ENCODE measurements at places on chromosomes 12 and 14.

- no peak for DNase-seq
Measured at GRCh38 chr12:49716553-49716952, 9.3 kb upstream of the FMNL3 start.

DNA sequence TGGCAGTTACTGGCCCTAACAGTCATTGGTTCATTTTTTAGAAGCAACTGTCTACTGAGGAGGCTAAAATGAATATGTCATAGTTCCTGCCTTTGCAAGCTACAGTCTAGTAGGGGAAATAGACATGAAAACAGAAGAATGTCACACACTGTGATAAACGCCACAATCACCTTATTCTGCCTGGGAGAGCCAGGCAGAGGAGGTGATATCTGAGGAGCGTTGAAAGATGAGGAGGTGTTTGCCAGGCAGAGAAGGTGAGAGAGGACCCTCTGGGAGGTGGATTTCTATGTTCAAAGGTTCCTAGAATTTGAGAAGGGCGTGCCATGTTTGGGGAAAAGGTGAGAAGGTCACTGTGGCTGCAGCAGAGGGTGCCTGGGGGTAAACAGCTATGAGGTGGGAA, 185.7 kb downstream of the PAX9 start:
- DNase-seq = no peak

GRCh38 chr12:26010293-26010821, 51.9 kb downstream of the RASSF8 start:
- no peak for DNase-seq

- no peak for DNase-seq
Measured at GRCh38 chr14:59241121-59241520, 52.7 kb downstream of the DAAM1 start.

- DNase-seq = no peak
Measured at GRCh38 chr12:750366-751191, 1.8 kb upstream of the WNK1 start.

DNA sequence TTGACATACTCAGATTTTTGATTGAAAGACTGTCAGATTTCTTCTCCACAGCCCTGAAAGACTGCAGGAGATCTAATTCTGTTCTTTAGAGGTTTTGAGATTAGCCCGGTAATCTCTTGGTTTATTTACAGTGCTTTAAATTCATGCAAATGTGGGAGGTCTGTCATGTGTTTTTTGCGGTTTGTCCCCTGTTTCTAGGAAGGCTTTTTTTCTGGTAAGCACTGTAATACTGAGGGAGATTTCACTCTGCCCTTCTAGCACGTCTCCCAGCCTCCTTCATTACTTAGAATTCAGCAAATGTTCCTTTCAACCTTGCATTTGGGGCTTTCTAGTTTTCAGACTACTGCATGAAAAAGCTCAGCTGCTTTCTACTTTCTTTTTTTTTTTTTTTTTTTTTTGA, 31.1 kb downstream of the GPHN start:
- DNase-seq = no peak

DNA sequence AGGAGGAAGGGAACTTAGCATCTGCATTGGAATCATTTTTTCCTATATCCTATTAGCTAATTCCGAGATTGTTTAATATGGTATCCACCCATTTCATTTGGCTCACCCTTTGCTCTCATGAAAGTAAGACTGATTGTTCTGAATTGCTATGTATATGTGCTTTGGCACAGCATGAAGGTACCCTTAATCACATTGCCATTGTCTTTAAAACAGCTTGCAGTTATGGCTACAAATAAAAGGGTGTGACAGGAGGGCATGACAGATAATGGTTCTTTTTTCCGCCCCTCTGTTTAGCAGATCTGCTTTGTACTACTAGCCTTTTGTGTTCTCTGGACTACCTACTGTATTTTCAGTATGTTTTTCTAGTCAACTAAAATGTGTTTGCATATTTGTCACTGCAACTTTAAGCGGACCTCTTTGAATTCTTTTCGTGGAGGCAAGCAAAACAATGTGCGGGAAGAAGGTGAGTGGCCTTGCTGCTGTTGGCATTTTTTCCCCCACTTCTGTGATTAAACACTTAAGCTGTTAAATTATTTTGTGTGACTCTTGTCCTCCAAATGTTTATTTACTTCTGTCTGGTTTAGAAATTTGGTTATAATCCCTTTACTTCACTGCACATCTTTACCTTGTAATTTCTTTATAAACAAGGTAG, 35.8 kb downstream of the FBXO34 start:
- DNase-seq = no peak

- no peak for DNase-seq
Measured at GRCh38 chr14:23370221-23370620, 2.4 kb upstream of the IL25 start.

DNA sequence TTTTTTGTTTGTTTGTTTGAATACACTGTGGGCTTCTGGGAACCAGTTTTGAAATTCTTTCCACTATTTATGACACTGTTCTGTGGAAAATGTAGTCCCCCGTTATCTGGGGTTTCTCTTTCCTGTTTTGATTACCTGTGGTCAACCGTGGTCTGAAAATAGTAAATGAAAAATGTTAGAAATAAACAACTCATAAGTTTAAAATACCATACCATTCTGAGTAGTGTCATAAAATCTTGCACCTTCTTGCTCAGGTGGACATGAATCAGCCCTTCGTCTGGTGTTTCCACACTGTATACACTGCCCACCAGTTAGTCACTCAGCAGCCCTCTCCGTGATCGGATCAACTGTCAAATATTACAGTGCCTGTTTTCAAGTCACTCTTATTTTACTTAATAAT, 5.1 kb upstream of the PAPOLA start:
- no peak for DNase-seq

DNA sequence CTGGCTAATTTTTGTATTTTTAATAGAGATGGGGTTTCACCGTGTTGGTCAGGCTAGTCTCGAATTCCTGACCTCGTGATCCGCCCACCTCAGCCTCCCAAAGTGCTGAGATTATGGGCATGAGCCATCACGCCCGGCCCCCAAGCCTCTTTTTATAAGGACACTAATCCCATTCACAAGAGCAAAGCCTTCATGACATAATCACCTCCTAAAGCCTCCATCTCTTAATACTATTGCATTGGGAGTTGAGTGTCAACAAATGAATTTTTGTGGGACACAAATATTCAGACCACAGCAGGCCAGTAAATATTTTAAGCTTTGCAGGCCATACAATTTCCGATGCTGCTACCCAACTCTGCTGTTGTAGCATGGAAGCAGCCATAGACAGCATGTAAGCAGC, 10.9 kb downstream of the RNF212B start:
- no peak for DNase-seq

GRCh38 chr12:77963576-77964178, 133.0 kb downstream of the NAV3 start:
- DNase-seq = no peak

DNA sequence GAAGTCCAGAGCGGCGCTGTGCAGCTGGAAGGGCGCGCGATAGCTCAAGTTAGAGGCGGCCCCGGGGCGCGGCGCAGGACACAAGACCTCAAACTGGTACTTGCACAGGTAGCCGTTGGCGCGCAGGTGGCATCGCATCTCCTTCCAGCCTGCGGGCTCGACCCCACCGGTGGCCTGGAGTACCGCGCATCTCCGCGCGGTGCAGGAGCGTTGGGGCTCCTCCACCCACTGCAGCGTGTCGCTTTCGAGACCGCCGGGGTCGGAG, 553 bp downstream of the CLEC14A start:
- DNase-seq = no peak

DNA sequence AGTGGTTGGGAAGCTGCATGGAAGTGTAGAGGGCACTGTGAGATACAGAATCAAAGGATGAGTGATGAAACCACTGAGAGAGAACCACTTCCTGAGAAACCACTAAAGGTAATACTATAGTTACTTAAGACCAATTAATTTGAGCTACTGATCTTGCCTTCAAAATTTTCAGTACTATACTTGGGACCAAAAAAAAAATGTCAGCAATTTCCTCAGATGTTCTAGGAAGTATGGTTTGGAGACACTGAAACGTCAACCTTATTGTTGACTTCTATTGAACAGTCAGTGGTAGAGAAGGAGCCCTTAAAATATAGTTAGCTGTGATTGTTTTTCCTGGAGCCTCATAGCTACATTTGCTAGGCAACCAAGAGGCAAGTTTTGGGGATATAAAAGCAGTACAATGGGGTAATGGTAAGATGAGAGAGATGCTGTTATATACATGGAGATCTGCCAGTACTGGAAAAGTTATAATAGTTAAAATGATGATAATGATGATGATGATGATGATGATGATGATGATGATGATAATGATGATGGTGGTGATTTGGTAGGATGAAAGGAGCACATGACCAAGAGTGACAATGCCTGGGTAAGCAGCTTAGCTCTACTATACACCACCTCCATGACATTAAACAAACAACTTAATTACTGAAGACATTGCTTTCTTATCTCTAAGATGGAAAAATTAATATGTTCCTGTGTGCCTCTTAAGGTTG, 300.9 kb upstream of the G2E3 start:
- DNase-seq = no peak

DNA sequence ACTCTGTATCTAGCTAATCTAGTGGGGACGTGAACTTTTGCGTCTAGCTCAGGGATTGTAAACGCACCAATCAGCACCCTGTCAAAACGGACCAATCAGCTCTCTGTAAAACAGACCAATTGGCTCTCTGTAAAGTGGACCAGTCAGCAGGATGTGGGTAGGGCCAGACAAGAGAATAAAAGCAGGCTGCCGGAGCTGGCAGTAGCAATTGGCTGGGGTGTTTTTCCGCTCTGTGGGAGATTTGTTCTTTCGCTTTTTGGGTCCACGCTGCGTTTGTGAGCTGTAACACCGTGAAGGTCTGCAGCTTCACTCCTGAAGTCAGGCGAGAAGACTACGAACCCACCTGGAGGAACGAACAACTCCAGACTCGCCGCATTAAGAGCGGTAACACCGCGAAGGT, 76.5 kb downstream of the SPRING1 start:
- no peak for DNase-seq

GRCh38 chr12:4084573-4084972, 189.0 kb upstream of the CCND2 start:
- no peak for DNase-seq

- DNase-seq = peak; percentile 24
Measured at GRCh38 chr14:69818758-69819191, 21.7 kb upstream of the SLC10A1 start.

DNA sequence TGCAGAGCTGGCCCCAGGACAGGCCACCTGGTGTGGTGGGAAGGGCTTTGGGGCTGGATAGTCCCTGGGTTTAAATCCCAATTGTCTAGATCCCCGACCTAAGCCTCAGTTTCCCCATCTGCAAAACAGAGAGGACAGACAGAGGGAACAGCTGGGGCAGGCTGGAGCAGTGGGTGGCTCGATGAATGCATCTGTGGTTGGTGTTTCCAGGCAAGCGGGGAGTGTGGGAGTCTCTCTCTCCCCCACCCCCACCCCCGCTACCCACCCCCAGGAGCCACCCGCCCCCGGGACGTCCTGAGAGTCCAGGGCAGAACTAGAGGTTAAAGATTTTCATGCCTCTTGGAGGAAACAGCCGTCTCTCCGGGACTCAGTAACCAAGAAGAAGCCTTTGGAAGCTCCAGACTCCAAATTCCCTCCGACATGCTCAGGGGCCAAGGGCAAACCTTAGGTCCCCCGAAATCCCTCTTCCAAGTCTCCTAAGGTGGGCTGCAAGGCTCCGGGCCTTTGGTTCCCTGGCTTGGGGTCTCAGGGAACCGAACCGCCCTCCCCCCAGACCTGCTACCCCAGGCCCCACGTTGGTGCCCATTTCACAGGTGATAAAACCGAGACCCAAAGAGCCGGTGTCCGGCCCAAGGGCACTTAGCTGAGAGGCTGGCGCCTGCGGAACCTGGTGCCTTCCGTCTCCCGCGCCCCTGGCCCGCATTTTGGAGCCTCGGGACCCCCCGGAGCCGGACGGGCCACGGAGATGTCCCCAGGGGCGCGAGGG, 474 bp downstream of the TRPV4 start:
- no peak for DNase-seq

DNA sequence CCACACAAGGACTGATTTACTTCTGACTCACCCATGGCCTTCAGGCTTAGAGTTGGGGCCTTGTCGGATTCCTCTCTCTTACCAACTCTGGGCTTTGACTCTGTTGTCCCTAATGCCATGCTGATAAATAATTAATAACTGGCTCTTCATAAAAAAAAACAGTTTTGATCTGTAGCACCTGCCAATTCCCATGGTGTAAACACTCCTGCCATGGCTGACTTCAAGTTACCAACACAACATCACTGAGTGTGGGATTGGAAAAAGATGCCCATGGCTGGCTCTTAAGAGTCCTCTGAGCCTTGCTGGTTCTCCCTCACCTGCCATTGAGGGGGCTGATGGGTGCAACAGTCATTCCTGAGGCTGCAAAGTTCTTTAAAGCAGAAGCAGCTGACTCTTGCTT, 104.8 kb downstream of the KIF26A start:
- DNase-seq = no peak

DNA sequence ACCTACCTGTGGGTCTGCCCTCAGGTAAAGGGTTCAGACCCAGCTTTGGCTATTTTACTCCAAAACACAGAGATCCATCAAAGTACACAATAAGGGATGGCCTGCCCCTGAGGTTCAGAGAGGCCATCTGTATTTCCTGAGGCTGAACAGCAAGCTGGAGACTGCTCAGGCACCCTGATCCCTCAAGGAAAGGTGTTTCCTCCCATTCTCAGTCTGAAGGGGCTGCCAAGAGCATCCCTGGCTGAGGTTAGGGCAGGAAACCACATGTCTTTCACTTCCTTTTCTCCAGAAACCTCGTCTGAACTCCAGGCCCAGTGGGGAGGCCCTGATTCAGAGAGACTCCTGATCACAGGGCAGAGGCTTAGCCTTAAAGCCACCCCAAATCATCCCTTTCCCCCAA, 1.5 kb downstream of the RILPL1 start:
- DNase-seq = no peak

GRCh38 chr14:37186865-37187264, 10.9 kb upstream of the MIPOL1 start:
- DNase-seq = no peak

DNA sequence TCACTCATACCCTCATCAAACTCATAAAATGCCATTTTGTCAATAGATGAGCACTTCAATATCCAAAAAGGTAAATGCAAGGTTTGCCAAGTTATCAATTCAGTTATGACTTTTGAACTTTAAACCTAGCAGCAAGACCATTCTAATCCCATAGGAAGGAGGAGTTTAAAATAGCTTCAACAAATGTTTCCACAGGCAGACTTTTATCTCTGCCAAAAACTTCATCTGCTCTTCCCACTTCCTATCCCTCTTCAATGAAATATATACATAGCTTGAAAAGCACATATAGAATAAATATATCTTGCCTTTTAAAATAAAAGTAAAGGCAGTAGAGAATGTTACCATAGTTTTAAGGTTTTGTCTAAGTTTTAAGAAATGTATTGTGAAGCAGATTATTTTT, 1749.1 kb upstream of the SEL1L start:
- DNase-seq = no peak

DNA sequence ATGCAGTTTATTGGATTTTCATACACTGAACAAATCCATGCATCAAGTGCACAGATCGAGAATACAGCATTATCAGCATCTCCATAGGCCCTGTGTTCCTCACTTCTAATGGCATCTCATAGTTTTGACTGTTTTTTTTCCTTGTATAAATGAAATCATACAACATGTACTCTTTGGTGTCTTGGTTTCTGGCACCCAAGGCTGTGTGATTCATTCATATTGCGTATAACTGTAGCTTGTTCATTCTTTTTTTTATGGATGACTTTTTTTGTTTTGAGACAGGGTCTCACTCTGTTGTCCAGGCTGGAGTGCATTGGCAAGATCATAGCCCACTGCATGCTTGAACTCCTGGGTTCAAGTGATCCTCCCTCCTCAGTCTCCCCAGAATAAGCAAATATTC, 14.3 kb downstream of the RASSF8 start:
- no peak for DNase-seq
